ENCODE measurements at places on chromosomes 12 and 14. TPM values are rescaled to one million over a fixed set of nuclear protein-coding genes. Genes with fewer than 3 reads are reported as not detected.

The SERPINA3 gene
- total RNA-seq = 0.73 TPM

The GUCY2C gene
- total RNA-seq = not detected

The OR6S1 gene
- not detected for total RNA-seq

The OR4K5 gene
- total RNA-seq = not detected

The DDX51 gene
- total RNA-seq = 9.1 TPM

The FERMT2 gene
- 126 TPM for total RNA-seq

The NKX2-1 gene
- not detected for total RNA-seq

The SDSL gene
- 7.6 TPM for total RNA-seq

The POMT2 gene
- total RNA-seq = 18.2 TPM

The EID3 gene
- 3.4 TPM for total RNA-seq

The C14orf132 gene
- 10.9 TPM for total RNA-seq

The AMHR2 gene
- total RNA-seq = not detected

The OR4E2 gene
- not detected for total RNA-seq

The LRRIQ1 gene
- 0.69 TPM for total RNA-seq

The STXBP6 gene
- total RNA-seq = 12.7 TPM

The PRPH gene
- not detected for total RNA-seq

The BMP4 gene
- total RNA-seq = 1.7 TPM

The BICDL1 gene
- total RNA-seq = 1.8 TPM

The B4GALNT1 gene
- 11.7 TPM for total RNA-seq

The PAH gene
- not detected for total RNA-seq

The GPRC5A gene
- total RNA-seq = 20.7 TPM

The KCNK10 gene
- not detected for total RNA-seq

The GLS2 gene
- total RNA-seq = not detected

The DERA gene
- total RNA-seq = 70.5 TPM
